ENCODE measurements at places on chromosomes 7 and 10.

DNA sequence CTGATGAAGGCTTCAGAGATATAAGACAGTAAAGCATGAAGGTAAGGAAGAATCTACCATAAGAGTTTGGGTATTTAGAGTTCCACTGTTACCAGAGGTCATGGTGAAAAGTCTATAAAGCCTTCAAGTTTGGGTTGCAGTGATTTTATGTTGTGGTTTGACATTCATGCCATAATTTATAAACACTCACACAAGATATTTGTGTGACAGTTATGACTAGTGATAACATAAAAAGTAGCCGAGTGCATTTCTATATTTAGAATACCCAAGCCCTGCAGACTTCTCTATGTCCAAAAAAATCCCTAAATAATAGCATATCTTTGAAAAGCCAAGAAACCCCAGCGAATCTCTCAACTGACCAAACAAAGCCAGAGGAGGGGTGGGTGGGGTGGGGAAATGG, 229.9 kb downstream of the CXCL12 start:
- DNase-seq, result no peak

GRCh38 chr10:56316603-56317002, 44.5 kb downstream of the ZWINT start:
- no peak for DNase-seq

DNA sequence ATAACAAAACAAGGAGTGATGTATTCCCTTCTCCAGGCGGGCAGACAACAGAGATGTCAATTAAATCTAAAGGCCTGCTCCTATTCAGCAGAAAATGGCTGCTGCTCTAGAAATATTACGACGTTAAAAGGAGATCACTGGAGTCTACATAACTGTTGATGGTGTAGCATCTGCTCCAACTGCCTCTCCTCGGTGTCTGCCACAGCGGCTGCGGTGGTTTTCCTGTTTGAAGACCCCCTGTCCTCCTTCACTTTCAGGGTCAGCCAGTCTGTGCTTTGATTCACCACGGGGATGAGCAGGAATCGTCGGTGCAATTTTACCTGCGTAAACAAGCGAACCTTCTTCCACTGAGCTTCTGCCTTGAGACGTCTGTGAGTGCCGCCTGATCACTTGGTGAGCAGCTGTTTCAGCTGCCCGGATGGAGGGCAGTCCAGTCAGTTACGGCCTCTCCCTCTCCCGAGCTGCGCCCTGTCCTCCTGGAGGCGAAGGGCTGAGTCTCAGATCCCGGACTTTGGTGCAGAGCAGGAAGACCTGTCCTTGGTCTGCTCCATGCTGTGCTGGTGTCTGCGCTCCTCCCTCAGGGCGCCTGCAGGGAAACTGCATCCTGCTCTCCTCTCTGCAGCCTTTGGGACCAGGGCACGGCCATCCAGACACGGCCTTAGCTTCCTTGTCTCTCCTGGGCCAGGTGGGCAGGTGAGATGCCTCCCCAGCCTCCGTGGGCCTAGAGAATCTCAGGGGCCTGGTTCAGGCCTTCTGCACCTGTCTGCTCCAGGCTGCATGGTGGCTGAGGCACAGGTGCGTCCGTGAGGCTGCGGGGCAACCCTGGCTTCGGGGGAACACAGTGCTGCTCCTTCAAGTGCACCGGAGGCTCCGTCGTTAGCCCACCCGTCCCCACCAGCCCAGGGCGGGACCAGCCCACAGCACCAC, 326.6 kb downstream of the ADARB2 start:
- no peak for DNase-seq

GRCh38 chr7:149130572-149131198, 4.6 kb upstream of the ZNF425 start:
- no peak for DNase-seq

GRCh38 chr10:91271886-91272285, 51.4 kb downstream of the PCGF5 start:
- DNase-seq, result no peak

GRCh38 chr10:70816220-70816894, 609 bp downstream of the SGPL1 start:
- no peak for DNase-seq

DNA sequence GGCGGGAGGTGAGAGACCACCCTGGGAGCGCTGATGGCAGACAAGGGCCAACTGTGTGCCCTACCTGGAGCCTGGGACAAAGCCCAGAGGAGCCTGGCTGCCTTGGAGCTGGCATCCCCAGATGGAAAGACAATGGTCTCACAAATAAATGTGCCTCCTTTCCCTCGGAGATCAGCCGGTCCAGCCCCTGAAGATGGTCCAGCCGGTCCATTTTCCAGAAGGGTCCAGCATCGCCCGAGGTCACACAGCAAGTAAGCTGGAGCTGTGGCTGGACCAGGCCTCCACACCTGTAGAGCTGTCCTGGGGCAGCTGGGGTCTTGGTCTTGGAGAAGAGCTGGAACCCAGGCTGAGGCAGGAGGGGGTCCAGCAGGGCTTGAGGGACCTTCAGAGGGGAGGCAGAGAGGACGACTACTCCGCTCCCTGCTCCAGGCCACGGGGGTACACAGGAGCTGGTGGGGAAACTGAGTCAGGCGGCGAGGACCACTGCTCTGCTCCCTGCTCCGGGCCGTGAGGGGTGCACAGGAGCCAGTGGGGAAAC, 3.6 kb downstream of the ELFN1 start:
- DNase-seq, result no peak

- no peak for DNase-seq
Measured at GRCh38 chr10:13483073-13483472, 45.7 kb downstream of the BEND7 start.

DNA sequence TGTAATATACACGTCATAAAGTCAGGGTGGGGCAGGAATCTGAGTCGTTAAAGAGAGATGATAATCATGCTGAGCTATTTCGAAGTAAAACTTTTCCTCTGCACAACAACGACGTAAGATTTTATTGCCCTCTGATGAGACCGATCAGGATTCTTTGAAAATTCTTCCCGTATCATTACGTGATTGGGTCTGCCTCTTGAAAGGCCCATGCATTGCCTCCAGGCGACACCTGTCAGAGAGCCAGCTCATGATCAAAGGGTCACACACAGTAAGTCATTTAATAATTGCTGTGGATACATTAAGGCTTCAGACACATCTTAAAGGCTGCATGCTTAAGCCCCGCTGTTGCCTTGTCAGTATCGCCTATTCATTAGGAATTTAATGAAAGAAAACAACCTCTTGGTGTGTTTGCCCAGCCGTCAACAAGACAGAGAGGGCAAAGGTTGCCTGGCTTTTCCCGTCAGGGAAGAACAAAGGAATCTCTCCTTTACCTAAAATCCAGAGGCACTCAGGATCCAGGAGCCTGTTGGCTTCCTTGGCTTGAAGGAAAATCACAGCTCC, 189.0 kb upstream of the SH2B2 start:
- no peak for DNase-seq

- no peak for DNase-seq
Measured at GRCh38 chr10:5628451-5629302, 37.7 kb downstream of the ASB13 start.

GRCh38 chr7:45716380-45717203, 142.4 kb downstream of the ADCY1 start:
- DNase-seq, result no peak

DNA sequence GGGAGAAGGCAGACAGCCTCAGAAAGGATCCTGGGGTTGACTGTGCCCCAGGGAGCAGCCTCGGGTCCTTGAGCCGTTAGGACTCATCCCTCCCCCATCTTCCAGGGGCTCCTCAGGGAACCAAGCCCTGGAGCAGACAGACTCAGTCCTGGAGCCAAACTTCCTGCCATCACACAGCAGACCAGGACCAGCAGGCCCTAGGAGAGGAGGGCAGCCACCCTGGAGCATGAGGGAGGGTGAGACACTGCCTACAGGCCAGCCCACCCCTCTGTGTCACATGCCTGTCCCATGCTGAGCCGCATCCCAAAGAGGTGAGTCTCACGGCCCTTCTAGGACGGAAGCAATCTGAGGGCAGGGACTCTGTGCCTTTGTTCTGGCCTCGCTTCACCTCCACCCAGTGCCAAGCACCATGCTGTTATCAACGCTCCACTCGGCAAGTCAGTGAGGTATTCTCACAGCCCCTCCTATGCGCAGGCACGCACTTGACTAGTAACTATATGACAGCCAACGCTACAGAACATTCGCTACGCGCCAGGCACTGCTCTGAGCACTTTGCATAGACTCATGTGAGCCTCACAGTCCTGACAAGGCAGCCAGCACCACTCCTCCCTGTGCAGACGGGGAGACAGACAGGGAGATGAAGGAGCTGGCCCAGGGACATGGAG, 19.1 kb downstream of the MAD1L1 start:
- DNase-seq, result no peak

DNA sequence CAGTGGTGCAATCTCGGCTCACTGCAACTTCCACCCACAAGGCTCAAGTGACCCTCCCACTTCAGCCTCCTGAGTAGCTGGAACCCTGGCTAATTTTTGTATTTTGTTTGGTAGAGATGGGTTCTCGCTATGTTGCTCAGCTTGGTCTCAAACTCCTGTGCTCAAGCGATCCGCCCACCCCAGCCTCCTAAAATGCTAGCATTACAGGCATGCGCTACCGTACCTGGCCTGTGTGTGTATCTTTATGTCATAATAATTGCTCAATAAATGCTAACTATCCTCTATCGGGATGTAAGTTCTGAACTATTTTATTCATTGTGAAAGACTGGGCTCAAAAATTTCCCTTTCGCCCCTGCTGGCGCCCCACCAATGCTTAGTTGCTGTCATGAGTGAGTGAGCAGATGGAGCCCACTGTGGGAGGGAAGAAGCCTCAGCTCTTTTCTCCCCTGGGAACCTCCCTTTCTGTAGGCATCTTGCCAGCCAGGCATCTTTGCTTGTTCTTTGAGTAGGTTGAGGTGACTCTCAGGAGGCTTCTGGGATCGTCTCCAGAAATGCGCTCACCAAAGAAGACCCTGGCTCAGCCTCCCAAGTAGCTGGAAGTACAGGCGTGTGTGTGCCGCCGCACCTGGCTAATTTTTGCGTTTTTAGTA, 38.3 kb downstream of the CAMK1D start:
- no peak for DNase-seq

- no peak for DNase-seq
Measured at GRCh38 chr7:3434611-3435010, 133.6 kb downstream of the SDK1 start.

DNA sequence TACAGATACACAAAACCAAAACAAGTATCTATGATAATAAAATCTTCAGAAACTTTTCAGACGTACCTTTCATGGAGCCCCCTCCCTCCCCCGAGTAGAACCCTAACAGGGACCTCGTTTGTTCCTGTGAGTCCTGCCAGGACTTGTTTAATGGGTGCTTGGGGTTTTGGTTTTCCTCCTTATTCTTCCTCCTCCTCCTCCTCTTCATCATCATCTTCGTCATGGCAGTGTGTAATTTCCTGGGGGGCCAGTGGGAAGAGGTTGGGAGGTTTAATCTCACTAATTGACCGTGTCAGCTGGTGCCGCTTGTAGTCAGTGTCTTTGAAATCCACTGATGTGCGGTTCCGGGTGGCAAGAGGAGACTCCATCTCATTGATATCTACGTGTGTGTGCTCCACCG, 103.6 kb downstream of the NT5C2 start:
- DNase-seq, result no peak

DNA sequence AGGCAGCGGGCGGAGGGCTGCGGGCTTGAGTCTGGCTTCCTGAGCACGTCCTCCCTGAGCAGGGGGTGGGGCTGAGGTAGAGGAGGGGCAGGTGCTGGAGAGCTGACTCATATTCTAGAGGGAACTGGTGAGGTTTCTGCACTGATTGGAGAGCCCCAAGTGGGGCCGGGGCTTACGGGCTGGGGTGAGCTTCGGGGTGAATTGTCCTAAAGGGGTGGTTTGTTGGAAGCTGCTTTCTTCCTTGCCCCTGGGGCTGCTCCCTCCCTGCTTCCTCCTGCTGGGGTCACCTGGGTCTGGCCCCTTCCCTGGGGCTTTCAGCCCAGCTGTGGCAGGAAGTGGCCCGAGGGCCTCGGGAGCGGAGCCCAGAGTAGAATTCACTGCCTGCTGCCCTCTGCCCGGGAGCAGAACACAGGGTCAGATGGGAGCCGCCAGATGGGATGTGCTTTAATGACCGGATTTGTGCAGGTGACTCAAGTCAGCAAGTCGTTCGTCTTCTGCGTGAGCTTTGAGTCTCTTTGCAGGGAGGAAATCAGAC, 48.6 kb downstream of the FAM20C start:
- DNase-seq, result no peak

GRCh38 chr10:129860396-129860795, 103.7 kb downstream of the EBF3 start:
- no peak for DNase-seq

DNA sequence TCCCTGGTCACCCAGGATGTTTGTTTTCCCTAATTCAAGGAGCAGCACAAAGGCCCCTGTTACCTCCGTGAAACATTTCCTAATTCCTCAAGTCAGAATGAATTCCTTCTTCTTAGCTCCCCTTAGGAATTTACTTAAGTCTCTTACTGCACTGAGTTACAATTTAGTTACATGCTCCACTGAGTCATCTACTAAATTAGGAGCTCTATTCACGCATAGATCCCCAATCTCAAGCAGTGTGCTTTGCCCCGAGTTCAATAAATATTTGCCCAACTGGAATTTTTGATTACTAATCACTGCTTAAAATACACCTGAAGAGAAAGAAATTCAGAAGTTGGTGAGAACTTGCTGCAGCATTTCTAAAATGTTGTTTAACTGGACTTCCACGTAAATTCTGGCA, 329.4 kb upstream of the MYO3A start:
- no peak for DNase-seq

DNA sequence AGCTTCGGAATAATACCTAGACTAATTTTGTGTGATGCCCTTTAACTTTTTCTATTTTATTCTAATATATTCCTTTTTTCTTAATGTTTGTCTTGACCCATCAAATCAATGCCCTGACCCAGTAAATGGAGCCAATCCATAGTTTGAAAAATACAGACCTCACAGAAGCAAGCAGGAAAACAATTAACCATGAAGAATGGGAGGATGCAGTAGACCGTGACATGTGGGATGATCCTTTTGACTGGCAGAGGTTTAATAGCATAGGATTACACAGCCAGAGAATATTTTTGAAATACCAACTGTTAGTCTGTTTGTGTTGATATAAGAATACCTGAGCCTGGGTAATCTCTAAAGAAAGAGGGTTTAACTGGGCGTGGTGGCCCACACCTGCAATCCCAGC, 142.6 kb upstream of the NEBL start:
- no peak for DNase-seq

- DNase-seq, result no peak
Measured at GRCh38 chr10:89351780-89352597, 24.2 kb downstream of the IFIT3 start.

DNA sequence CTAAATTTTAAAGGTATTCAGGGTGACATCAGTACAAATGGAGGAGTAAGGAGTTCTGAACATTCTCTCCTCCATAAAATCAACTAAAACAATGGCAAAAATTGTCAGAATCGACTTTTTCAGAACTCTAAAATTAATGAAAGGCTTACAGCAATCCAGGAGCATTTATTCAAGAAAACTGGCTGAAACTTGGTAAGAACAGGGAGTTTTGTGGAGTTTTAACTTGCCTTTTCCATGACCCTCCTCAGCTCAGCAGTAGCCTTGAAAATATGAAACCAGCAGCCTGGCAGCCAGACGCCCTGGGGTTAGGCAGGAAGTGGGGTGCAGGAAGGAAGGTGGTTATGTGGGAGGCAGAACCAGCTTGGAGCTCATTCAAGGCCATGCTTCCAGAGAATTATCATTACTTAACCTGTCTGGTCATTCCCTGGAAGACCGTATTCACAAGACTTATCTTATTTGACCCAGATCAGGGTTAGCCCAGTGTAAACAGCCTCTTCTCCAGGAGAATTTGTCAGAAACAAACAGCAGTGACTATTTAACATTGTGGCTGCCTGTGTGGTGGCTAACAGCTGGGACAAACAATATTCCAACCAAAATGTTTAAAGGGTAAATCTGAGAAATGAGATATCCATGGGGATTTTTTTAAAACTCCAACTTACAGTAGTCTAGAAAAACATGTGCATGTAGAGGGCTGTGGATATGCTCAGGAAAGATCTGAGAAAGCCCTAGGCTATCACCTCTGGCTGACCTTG, 75.7 kb upstream of the MACROH2A2 start:
- no peak for DNase-seq

All from activated CD8-positive, alpha-beta memory T cell treated with anti-CD3 and anti-CD28 coated beads for 1 hour (primary cell).